Anterior cingulate cortex (tissue), 58 donors: ENCODE measurements at places on chromosomes 16 and 17.

DNA sequence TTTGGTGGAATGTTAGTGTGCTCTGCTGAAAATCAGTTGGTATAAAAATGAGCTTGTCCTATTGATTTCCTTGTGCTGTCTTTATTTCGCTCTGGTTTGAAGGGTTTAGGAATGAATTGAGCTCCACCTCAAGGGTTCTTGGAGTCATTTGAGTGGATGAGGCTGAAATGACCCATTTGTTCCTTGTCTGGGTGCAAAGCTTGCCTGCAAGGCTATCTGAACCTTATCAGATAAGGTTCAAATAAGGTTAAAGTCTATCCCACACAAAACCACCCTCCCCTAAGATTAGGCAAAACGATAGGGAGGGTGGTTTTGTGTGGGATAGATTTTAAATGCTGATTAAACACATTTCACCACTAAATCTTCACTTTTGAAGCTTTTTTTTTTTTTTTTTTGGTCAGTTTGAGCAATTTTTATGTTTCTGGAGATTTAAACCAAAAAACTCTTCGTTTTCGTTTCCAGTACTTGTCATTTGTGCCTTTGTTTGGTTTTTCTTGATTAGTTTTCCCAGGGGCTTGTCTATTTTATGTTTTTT, 62.7 kb downstream of the ARHGAP44 start:
- no peak for DNase-seq

- no peak for DNase-seq
Measured at GRCh38 chr16:67999985-68000384, 701 bp upstream of the DPEP2 start.

DNA sequence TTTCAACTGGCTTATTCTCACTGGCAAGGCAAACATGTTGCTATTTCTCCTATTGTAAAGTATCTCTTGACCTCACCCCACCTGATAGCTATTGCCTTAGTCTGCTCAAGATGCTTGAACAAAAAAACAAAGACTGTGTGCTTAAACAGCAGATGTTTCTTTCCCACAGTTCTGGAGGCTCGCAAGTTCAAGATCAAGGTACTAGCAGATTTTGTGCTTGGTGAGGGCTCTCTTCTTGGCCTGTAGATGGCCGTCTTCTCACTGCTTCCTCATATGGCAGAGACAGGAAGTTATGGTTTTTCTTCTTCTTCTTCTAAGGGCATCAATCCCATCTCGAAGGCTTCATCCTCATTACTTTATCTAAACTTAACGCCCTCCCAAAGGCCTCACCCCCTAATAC, 109.7 kb upstream of the CLEC3A start:
- DNase-seq: no peak

GRCh38 chr17:80859002-80859941, 132.4 kb upstream of the CHMP6 start:
- peak; percentile 39 for DNase-seq

DNA sequence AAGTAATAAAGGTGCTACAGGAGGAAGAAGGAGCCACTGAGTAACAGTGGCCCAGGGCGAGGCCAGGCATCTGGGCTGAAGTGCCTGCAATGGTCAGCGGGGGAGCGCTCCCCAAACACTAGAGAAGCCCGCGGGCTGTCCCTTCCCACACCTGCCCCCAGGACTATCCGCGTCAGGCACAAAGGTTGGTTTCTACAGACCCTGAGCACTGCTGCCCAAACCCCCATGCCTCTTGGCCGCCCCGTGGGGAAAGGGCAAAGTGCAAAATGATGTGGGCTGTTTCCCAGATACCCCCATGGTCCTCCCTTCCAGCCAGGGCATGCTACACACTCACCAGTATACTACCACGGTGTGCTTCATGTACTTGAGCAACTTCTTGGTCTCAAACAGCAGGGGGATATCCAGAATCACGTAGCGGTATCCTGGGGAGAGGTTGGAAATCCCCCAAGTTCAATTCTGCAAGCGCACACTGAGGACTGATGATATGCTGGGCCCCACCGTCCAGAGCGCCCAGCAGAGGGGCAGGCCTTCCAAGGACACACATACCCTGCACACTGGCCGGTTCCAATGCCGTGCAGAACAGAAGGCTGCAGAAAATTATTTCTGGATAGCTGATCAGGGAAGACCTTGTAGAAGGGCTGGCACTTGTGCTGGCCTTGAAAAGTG, 21.5 kb downstream of the DCAKD start:
- DNase-seq: no peak

GRCh38 chr16:81445966-81446906, 1.6 kb downstream of the CMIP start:
- no peak for DNase-seq

GRCh38 chr16:85274501-85274900, 162.2 kb upstream of the CIBAR2 start:
- no peak for DNase-seq

DNA sequence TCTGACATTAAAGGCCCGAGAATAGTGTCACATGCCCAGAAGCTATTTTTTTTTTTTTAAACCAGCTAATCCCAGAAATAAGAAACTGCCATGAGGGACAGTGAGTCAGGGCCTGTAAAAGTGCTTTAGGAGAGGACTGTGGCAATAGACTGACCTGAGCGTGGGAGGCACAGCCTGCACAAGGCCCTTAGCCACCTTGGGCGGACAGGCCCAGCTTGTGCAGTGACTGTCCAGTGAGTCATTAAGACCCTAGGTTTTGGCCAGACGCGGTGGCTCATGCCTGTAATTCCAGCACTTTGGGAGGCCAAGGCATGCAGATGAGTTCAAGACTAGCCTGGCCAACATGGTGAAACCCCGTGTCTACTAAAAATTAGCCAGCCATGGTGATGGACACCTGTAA, 343.0 kb upstream of the ZFHX3 start:
- DNase-seq: no peak

DNA sequence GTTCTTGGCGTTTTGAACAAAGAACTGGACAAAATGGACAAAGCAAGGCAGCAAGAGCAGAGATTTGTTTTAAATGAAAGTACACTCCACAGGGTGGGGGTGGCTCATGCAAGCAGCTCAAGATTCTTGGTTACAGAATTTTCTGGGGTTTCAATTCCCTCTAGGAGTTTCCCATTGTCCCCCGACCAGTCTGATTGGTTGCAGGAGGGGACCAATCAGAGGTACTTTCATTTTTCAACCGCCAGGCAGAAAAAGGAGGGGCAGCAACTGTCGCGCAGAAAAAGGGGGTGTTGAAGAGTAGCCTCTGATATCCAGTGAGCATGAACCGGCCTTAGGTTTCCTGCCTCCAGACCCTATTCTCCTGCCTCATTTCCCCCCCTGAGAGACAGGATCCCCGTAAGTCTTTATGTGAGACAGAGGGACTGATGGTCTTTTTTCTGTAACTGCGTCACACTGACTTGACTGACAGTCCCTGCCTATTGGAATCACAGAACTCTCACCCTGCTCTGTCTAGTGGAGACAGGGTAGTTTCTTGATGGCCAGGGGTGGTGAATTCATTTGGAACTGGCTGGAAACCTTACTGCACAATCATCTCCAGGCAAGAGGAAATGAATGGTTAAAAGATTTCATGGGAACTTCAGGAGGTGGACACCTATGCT, 59.4 kb upstream of the ALOX12 start:
- DNase-seq: no peak

DNA sequence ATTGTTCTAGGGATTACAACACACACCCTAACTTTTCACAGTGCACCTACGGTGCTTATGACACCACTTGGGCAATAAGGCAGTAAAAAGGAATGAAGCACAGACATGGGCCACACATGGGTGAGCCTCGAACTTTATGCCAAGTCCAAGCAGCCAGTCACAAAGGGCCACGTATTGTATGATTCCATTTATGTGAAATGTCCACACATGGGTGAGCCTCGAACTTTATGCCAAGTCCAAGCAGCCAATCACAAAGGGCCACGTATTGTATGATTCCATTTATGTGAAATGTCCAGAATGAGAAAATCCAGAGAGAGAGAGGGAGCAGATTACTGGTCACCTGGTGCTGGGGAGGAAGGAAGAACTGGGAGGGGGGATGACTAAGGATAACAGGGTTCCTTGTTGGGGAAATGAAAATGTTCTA, 22.2 kb downstream of the RMI2 start:
- DNase-seq: no peak

- DNase-seq: no peak
Measured at GRCh38 chr16:67833030-67833414, 9.1 kb upstream of the THAP11 start.
